ENCODE measurements at places on chromosomes 11 and 22.

GRCh38 chr11:122995526-122995925 lies 13.9 kb upstream of the BSX start:
- no peak for DNase-seq

GRCh38 chr11:69697861-69698260 lies 6.0 kb downstream of the FGF19 start:
- DNase-seq = no peak

DNA sequence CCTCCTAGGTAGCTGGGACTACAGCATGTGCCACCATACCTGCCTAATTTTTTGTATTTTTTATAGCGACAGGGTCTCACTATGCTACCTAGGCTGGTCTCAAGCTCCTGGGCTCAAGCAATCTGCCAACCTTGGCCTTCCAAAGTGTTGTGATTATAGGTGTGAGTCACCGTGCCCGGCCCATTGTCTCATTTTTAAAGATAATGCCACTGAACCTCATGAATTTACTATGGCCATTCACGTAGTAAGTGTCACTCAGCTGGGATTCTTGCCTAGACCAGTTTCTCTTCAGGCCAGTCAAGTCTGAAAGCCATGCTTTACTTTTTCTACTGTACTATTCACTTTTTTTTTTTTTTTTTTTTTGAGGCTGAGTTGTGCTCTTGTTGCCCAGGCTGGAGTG lies 22.4 kb downstream of the DEPDC5 start:
- no peak for DNase-seq

- DNase-seq = no peak
These were observed 124.4 kb downstream of the TEAD1 start for GRCh38 chr11:12798609-12799011.

- no peak for DNase-seq
These were observed 11.7 kb upstream of the RDX start for GRCh38 chr11:110308071-110308470.

- DNase-seq = no peak
These were observed 454 bp upstream of the OTUB1 start for GRCh38 chr11:63985812-63986155.

DNA sequence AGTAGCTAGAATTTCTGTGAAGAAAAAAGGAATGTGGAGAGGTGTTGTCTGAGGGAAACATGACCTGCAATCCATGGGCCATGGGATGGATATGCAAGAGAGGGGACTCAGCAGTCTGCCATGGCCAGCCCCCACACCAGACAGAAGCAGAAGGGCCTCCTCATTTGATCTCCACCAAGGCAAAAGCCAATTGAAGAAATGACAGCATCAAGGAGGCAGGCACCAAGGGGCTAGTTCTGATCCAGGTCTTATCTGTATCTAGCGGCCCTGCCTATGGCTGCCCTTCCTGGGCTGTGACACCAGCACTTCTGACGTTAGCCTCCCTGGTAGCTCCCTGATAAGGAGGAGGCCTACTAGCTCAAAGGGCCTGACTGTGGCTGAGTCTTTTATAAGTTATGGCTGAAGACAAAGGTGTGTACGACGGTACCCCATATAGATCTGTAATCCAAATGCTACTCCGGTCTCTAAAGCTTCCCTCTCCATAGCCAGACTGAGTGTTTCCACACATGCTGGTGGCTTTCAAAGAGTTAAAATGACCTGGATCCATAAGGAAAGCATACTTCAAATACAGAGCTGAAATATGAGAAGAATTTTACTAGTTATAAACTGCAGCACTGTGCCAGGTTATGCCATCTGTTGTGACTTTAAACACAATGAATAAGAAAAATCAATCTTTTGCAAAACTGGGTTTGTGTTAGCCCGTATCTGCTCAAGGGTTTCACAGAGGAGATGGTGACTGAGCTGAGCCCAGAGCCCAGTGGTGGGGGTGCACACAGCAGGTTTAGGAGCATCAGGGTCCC lies 34.4 kb downstream of the HIRA start:
- no peak for DNase-seq

- no peak for DNase-seq
These were observed 27.4 kb downstream of the IL18BP start for GRCh38 chr11:72026090-72026489.

DNA sequence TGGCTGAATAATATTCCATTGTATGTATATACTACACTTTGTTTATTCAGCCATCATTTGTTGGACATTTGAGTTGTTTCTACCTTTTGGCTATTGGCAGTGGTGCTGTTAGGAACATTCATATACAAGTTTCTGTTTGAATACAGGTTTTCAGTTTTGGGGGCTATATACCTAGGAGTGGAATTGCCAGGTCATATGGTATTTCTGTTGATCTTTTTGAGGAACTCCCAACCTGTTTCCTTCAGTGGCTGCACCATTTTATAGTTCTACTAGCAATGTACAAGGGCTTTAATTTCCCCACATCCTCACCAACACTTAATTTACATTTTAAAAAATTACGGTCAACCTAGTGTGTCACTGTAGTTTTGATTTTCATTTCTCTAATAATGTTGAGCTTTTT lies 54.6 kb downstream of the HSD17B12 start:
- DNase-seq = no peak

GRCh38 chr11:115317277-115318185 lies 186.7 kb downstream of the CADM1 start:
- no peak for DNase-seq

- no peak for DNase-seq
These were observed 16.3 kb downstream of the TSPAN32 start for GRCh38 chr11:2318123-2318522.

DNA sequence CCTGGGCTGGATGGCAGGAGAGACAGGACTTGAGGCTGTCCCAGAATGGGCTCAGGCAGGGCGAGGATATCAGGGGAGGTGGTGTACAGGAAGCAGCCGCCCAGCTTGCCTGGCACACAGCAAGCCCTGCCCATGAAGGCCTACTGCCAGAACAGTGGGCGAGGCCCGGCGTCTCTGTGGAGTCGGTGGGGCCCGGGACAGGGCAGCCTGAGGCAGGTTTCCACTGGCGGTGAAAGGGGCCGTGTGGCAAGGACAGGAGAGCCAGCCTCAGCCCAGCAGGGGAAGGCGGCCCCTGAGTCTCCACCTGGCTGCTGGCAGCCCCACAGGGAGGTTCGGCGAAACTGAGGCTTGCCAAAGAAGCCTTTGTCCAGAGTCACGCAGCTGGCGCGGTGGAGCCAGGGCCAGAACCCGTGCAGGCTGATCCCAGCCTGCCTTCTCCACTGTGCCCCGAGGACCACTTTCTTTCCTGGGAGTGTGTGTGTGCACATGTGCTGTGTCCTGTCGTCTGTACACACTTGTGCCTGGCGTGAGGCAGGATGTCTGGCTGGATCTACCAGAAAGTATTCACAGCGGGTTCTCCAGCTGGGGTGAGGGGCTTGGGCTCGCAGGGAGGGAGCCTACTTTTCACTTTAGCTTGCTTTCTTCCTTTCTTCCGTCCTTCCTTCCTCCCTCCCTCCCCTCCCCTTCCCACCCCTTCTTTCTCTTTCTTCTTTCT lies 1.2 kb downstream of the TSPO start:
- DNase-seq = peak; percentile 66

- no peak for DNase-seq
These were observed 8.2 kb downstream of the CFL1 start for GRCh38 chr11:65849771-65850216.

DNA sequence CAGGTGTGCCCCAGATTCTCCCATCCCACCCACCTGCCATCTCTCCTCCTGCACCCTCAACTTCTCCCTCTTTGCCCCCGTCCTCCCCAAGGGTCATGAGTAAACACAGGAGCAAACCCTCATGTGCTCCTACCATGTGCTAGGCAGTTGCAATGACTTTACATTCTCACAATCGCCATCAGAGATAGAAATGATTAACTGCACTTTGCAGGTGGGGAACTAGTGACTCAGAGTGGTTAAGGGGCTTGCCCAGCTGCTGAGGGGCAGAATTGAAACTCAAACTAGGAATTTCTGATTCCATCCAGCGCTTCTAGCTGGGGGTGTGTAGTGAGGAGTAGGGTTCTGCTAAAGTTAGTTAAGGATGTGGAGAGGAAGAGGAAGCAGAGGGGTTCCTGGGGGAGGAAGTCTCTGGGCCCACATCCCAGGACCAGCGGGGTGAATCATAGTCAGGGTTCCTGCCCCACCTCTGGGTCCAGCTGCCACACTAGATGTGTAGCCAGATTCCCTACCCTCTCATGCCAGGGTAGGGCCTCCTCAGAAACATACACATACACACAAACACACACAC lies 16.0 kb upstream of the PRG2 start:
- DNase-seq = peak; percentile 50

GRCh38 chr11:1437500-1437899 lies 47.8 kb downstream of the BRSK2 start:
- DNase-seq = no peak

DNA sequence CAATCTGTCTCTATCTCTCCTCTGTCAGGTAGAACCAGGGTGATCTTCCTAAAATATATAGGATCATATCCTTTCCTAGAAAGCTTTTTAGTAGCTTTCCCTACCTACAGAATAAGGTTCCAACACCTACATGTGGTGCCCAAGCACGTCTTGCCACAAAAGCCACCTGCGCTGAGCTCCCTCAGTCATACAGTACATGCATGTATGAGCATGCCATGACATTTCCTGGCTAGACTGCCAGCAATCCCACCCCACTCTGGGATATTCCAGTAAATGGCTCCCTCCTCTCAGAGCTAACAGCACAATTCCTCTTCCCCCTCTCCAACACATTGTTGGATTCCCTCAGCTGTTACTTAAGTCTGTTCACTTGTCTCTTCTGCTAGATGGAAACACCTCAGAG lies 398.0 kb downstream of the TENM4 start:
- no peak for DNase-seq

- DNase-seq = no peak
These were observed 19.9 kb upstream of the TMPRSS13 start for GRCh38 chr11:117949062-117949461.

DNA sequence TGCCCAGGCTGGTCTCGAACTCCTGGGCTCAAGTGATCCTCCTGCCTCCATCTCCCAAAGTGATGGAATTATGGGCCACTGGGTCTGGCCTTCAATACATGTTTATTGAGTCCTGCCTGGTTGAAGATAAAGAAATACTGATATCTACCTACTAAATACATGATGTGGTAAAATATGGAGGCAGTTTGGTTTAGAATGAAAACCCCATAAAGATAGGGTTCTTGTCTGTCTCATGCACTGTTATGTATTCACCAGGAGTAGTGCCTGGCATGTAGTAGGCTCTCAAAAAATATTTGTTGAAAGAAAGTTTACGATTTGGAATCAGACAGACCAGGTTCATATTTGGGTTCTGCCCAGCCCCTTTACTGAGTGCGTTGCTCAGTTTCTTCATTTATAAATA lies 21.1 kb downstream of the STIM1 start:
- no peak for DNase-seq

Data from ACHN (cell line).